Nephron progenitor cell (in vitro differentiated cells): ENCODE measurements at places on chromosomes 6 and 20.

- no peak for DNase-seq
These were observed 226.0 kb downstream of the CDH4 start for GRCh38 chr20:61478094-61478493.

- DNase-seq, result no peak
These were observed 230.8 kb downstream of the BCAS1 start for GRCh38 chr20:53839423-53840176.

- no peak for DNase-seq
These were observed 5.7 kb downstream of the TMEM151B start for GRCh38 chr6:44275749-44276648.

GRCh38 chr6:13712599-13712898 is 914 bp upstream of the RANBP9 start:
- no peak for DNase-seq

DNA sequence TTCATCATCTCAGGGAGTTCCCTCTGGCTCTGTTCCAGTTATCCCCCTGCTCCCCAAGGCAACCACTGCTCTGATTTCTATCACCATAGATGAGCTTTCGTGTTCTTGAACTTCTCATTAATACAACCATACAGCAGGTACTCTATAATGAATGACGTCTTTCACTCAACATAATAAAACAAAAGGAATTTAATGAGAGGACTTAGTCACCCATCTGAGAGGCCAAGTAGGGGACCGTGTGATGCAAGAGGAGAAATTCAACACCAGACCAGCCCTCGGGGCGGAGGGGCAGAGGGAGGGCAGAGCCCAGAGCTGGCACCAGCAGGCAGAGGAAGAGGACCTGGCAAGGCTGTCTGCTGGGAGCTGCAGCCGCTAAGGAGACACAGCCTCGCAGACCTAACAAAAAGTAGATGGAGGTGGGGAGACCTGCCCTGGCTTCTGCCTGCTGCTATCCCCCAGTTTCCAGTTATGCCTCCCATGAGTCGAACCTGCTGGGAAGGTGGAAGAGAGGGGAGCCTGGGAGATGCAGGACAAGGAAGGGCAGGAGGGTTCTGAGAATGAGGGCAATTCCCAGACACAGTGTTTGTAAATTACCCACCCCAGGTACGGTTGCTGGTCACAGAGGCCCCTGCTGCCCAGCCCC is 13.8 kb downstream of the CCN5 start:
- DNase-seq, result no peak
